ENCODE measurements at places on chromosomes 3 and 15.

GRCh38 chr3:139948898-139949297, 13.9 kb downstream of the CLSTN2 start:
- DNase-seq: no peak

DNA sequence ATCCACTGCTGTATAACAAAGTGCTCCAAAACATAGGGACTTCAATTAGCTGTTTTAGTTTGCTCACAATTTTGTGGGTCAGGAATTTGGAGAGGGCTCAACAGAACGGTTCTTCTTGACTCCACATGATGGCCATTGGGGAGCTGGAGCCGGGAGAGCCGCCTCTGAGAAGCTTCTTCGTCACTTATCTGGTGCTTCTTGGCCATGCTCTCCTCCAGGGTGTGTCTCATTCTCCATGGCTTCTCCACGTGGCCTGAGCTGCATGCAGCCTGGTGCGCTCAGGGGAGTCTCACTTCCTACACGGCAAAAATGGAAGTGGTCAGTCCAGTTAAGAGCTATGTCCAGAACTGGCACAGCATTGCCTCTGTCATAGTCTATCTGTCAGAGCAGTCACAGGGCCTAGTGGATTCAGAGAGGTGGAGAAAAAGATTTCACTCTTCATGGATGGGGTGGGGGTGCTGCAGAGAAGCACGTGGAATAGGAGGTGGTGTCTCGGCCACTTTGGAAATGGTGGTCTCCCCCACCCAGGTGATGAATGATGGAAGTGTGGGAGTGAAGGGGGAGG, 26.3 kb upstream of the PRR23E start:
- DNase-seq: no peak

DNA sequence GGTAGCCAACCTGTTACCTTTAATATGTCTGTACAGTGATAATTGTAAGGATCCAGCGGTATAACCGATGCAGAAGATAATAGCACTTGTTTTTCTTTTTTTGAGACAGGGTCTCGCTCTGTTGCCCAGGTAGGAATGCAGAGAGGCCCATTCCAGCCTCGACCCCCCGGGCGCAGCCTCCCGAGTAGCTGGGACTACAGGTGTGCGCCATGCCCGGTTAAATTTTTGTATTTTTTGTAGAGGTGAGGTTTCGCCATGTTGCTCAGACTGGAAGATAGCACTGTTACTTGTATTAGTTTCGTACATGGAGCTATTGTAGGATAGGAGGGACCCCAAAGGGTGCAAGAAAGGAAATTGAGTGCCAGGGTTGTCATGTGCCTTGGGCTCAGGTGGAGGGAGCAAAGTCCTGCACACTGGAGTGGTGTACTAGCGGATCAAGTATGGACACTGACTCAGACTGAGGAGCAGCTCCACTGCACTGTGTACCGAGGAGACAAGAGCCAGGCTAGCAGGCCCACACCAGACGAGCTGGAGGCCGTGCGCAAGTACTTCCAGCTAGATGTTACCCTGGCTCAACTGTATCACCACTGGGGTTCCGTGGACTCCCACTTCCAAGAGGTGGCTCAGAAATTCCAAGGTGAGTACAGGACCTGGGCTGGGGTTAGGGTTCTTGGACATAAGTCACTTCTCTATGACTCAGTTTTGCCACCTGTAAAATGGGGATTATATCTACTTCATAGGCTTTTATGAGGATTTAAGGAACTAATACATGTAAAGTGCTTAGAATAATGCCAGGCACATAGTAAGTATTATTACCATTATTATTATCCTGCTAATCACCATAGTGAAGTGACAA, 1.0 kb downstream of the OGG1 start:
- DNase-seq: no peak

- no peak for DNase-seq
These were observed 26.1 kb upstream of the LOXL1 start for GRCh38 chr15:73900095-73900712.

GRCh38 chr3:130850044-130850797, 43.7 kb upstream of the ATP2C1 start:
- DNase-seq: no peak

DNA sequence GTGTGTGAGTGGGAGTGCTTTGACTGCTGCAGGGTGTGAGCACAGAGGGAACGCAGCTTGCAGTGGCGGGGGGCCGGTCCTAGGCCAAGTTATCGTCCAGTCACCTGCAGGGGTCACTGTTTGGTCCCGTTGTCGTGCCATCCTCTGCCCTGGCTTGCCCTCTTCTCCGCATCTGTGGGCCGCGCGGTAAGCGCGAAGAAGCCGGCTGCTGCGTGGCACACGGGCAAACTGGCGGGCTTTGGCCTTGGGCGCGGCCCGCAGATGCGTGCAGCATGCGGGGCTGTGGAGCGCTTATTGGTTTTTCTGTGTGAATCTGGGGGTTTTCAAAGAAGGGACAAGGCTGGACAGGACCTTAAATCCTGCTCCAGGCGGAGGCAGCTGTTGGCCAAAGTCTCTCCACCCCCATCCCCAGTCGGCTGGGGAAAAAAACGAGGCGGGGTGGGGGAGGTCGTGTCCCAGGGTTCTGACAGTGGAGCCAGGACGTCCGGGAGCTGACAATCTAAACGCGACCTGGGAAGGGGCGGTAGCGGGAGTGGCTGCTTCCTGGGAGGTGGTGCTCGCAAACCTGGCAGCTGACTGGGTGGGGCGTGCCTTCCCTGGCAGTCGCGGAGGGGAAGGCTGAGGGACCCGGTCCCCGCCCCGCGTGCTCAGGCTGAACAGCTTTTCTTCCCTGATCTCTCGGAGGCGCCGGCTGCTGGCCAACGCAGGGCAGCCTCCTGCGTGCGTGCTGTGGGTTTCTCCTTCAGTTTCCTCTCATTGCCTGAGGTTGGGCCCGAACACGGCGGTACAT, 39.7 kb upstream of the VEPH1 start:
- no peak for DNase-seq

- no peak for DNase-seq
These were observed 57.4 kb upstream of the MYZAP start for GRCh38 chr15:57534281-57534680.

GRCh38 chr15:66786708-66787488, 84.9 kb downstream of the SMAD6 start:
- no peak for DNase-seq

DNA sequence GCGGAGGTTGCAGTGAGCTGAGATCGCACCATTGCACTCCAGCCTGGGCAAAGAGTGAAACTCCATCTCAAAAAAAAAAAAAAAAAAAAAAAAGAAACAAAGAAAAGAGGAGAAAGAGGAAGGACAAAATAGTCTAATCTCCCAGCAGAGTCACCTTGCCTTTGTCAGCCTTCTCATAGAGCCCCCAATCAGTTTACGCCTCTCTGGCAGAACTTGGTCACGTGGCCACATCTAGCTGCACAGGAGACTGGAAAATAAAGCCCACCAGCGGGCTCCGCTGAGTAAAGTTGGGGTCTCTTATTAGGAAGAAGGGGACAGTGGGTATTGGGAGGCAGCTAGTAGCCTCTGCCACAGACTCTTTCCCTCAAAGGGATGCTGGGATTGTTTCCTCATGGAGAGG, 41.9 kb downstream of the USP13 start:
- DNase-seq: no peak

DNA sequence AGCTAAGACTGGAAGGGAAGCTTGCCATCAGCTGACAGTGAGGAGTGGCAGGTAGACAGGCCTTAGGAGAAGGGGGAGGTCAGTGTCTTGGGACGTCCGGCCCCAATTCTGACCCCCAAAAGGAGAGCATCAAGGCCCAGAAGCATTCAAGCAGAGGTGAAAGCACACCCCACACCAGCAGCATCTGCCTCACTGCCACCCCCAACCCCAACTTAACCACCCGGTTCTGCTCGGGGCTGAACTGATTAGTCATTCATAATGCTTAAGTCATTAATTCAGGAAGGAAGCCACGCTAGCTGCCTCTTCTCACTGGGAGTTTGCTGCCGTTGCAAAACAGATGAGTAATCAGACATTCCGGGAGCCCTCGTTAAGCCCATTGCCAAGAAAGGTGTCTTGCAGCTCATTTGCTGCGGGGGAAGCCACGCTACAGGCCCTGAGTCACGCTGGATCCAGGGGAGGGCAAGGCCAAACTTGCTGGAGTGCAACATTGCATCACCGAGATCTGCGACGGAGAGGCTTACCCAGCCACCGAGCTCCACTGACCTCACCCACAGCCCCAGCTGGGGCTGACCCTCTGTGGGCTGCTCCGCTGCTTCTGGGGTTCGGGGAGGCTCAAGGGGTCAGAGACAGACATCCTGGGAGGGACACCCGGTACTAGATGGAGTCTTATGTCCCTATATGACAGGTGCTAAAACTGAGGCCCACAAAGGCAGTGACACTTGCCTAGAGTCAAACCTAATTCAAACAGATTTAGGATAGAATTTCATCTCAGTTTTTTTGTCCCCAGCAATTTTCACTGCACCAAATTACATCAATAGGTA, 46.4 kb upstream of the HES1 start:
- DNase-seq: peak; percentile 100

GRCh38 chr3:152298393-152299248, 29.9 kb downstream of the MBNL1 start:
- peak; percentile 94 for DNase-seq

GRCh38 chr3:152149832-152150231, 118.9 kb upstream of the MBNL1 start:
- DNase-seq: no peak

DNA sequence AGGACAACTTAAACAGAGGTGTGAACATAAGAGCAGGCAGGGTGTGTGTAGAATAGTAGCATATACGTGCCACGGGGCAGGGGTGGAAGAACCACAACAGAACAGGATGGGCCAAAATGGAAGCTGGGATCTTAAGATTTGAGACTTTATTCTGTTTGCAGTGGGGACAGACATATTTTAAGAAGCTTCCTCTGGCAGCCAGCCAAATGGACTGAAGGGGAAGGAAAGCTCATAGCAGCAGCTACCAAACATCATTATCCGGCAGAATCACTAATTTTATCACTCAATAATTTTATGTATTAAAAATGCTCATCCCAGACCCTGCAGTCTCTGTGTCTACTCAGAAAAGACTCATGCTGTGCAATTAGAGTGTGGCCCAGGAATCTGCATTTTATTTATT, 130.9 kb upstream of the CTDSPL start:
- DNase-seq: no peak

GRCh38 chr3:147406028-147406931, at the start of gene ZIC4:
TSS of gene ZIC4 (minus strand) at chr3:147406543. CDS start at chr3:147402797, 3,746 bp downstream.
- DNase-seq: no peak

- DNase-seq: no peak
These were observed 68.6 kb upstream of the EPHA3 start for GRCh38 chr3:89038869-89039268.

GRCh38 chr3:178714925-178715832, 178.9 kb downstream of the KCNMB2 start:
- DNase-seq: no peak

DNA sequence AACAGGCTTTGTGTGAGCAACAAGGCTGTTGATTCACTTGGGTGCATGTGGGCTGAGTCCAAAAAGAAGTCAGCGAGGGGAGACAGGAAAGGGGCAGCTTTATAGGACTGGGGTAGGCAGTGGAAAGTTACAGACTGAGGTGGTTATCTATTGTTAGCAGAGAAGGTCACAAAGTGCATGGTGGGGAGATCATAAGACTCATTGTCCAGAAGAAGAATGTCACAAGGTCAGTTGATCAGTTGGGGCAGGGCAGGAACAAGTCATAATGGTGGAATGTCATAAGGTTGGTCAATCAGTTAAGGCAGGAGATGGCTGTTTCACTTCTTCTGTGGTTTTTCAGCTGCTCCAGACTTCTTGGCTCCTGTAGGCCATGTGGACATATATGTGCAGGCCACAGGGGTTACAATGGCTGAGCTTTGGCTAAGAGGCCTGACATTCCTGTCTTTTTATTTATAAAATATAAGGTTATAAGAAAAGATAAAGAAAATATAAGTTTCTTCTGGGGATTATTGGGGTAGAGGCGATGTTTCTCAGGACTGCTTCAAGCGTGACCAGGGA, 69.5 kb upstream of the SNTN start:
- DNase-seq: no peak

DNA sequence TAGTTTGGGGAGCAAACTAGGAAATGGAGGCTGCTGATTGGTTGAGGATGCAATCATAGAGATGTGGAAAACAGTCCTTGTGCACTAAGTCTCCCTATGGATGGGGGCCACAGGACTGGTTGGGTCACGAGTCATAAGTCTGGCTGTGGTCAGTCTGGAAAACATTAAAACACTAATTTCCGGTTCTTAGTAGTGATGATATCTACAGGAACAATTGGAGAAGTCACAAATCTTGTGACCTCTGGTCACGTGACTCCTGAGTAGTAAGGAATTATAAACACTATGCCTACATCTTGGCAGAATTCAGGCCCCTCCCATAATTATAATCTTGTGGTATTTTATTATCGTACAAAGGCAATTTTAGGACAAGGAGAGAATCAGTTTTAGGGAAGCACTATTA, 317.3 kb upstream of the ARPP21 start:
- DNase-seq: no peak
